ENCODE measurements at places on chromosomes 6 and 20.

GRCh38 chr20:17835240-17835933 lies 133.2 kb downstream of the SNX5 start:
- DNase-seq: no peak

GRCh38 chr6:100467129-100468015 lies 2.7 kb upstream of the SIM1 start:
- no peak for DNase-seq

GRCh38 chr6:19465760-19466159 lies 371.4 kb upstream of the ID4 start:
- DNase-seq: no peak

DNA sequence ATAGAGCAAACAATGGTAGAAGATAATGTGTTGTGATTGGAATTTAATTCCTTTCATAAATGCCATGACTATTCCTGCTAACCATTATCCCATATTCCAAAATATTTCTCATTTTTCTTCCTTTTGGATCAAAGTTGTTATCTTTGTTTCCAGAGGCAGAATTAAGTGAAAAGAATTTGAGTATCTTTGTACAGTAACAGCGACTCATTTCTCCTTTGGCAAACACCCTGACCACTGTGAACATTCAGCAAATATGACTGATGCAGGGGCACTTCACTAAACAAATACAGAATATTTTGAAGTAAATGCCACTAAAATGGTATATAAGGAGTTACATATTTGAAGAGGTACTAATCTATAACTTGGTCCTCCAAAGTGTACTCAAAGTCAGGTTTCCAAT lies 105.0 kb upstream of the LAMP5 start:
- DNase-seq: no peak

GRCh38 chr6:51814418-51814817 lies 273.0 kb downstream of the PKHD1 start:
- no peak for DNase-seq

- peak; percentile 71 for DNase-seq
Observed at GRCh38 chr20:46022411-46023147, 6.4 kb upstream of the SLC12A5 start.
